Stimulated activated CD4-positive, alpha-beta T cell treated with anti-CD3 and anti-CD28 coated beads, Interleukin-1b, Interleukin-23, amount 100 ng/mL, for 4 hours (primary cell): ENCODE measurements at places on chromosomes 5 and 9.

DNA sequence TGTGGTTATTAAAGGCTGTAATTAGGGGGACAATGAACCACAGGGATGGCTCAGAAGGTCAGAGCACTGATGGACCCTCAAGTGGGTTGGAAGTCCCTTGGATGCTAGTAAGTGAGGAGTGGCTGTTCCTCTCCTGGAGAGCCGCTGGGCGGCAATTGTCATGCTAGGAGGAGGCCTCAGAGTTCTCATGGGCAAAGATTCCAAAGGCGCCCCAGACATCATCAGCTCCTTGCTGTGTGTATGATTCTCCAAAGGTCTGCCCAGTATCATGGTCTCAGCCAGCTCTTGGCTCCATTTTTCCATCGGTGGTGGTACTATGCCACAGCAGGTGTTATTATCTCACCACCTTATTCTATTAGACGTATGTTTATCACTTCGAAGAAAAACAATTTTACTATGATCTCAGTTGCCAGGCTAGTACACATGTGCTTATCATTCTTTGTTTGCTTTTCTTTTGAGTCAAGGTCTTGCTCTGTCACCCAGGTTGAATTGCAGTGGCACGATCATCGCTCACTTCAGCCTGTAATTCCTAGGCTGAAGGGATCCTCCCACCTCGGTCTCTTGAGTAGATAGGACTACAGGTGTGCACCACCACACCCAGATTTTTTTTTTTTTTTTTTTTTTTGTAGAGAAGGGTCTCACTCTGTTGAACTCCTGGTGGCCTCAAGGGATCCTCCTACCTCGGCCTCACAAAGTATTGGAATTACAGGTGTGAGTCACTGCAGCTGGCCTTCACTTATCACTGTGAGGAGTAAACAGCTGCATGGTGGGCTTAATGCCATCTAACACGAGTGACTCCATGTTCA is 46.8 kb downstream of the EXOSC2 start:
- DNase-seq: no peak

DNA sequence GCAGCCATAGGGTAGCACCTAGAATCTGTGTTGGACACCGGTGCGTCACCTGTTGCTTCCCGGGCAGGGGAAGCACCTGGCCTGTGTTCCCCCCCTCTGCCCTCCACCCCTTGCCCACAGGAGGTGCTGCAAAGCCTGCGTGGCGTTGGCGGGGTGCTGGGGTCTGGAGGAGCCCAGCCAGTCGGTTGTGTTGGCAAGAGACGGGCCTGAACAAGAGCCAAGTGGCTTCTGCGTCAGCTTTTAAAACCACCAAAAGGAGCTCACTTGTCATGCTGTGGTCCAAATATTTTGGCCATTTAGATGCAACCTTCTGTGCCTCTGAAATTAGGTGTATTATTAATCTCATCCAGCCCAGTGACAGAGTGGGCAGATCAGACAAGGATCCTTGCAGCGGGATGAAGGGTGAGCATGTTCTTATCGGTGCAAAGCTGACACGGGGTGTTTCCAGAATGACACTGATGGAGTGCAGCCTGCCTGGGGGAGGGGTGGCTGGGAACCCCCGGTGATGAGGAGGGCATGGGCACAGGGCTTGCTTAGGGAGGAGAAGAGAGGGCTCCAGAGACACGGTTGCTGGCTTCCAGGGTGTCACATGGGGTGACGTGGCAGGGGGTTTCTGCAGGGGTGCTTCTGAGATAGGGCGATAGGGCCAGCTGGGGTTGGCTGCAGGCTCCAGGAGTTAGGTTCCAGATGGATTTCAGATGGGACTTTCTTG is 9.7 kb upstream of the RXRA start:
- no peak for DNase-seq

DNA sequence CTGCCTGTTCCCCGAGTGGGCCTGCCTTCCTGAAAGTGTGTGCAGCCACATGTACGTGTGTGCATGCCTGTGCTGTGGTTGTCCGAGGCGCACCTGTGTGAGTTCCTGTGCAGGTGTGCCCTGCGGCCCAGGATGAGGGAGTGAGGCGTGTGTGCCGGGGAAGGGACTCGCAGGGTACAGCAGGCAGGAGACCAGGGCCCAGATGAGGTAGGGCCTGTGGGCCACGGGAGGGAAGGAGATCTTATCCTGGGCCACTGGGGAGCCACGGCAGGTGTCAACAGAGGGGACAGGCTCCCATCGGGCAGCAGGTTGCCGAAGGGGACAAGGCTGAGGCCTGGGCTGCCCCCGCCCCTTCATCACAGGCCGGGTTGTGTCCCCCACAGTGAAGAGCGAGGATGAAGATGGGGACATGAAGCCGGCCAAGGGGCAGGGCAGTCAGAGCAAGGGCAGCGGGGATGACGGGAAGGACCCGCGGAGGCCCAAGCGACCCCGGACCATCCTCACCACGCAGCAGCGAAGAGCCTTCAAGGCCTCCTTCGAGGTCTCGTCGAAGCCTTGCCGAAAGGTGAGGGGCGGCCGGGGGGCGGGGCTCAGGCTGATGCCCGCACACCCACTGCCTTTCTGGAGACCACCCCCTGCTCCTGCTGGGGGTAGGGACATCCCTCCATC is 79.2 kb downstream of the LMX1B start:
- DNase-seq: no peak

DNA sequence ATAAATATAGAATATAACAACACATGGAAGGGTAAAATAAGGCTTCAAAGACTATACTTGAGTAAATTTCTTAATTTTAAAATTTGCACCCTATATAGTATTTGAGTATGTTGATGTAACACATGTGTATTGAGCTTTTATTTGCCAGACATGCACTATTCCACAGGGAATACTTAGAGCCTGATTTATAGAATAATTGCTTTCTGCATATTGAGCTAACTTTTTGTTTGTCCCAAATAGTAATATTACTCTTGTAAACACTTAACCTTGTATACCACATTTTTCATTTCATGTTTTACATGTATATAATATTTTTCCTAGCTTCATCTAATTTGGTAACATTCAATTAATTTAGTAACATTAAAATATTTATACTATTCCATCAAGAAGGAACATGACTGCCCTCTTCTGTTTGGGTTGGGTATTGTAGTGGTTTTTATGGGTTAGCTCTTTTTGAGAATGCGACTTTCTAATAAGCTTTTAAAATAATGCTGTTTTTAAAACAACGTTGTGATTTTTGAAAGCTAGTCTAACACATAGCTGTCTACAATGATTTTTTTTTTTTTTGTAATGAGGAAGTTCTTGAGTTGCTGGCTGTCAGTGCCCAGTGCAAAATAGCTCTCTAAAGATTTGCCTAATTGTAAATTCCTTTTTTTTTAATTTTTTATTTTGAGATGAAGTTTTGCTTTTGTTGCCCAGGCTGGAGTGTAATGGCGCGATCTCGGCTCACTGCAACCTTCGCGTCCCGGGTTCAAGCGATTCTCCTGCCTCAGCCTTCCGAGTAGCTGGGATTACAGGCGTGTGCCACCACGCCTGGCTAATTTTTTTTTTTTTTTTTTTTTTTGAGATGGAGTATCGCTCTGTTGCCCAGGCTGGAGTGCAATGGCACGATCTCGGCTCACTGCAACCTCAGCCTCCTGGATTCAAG is 4.8 kb downstream of the SUB1 start:
- DNase-seq: no peak

DNA sequence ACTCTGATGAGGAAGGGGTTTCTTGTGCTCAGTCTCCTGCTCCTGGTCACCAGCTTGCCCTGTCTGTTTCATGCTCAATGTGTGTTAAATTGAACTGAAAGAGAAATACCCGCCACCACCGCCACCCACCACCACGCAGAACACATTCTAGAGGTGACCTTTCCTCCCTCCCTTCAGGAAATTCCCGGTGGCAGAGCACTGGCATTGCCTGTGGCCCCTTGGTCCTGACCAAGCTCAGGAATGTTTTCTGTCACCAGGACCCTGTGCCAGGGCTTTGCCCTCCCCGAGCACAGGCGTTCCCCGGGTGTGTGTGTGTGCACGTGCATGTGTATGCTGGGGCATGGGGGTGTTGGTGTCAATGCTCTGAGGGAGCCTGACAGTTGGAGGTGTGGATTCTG is 10.2 kb upstream of the SLC25A51 start:
- DNase-seq: no peak

GRCh38 chr5:90161414-90161813 is 248.1 kb downstream of the CETN3 start:
- DNase-seq: no peak

DNA sequence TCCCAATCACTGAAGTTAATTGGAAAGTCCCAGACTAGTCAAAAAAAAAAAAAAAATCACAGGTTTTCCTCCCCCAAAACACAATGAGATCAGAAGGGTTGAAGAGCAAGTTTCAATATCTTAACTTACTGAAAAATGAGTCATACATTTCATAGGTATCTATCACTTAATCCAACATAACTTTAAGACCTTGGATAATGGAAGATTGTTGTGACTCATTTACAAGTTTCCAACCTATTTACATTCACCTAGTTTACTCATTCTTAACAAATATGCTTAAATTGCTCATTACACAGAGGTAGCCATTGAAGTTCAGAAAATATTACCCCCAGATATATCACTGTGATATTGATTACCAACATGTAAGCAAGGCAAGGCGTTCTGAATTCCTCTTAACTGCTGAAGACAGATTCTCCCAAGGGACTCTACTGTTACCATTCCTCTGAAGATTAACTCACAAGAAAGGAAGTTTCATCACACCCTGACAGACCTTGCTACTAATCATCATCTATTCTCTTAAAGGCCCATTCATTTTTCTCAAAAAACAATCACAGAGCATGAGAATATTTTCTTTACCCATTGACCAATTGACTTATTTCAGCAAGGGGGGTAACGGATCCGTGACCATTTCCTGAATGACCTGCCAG is 563.8 kb downstream of the TLE1 start:
- no peak for DNase-seq

GRCh38 chr5:143359869-143360268 is 43.6 kb downstream of the NR3C1 start:
- no peak for DNase-seq
